ENCODE measurements at places on chromosomes 16 and 17.

- DNase-seq: no peak
These were observed 64.7 kb downstream of the ABCC12 start for GRCh38 chr16:48091117-48091516.

- DNase-seq: no peak
These were observed 17.7 kb downstream of the NUBP1 start for GRCh38 chr16:10761373-10761772.

DNA sequence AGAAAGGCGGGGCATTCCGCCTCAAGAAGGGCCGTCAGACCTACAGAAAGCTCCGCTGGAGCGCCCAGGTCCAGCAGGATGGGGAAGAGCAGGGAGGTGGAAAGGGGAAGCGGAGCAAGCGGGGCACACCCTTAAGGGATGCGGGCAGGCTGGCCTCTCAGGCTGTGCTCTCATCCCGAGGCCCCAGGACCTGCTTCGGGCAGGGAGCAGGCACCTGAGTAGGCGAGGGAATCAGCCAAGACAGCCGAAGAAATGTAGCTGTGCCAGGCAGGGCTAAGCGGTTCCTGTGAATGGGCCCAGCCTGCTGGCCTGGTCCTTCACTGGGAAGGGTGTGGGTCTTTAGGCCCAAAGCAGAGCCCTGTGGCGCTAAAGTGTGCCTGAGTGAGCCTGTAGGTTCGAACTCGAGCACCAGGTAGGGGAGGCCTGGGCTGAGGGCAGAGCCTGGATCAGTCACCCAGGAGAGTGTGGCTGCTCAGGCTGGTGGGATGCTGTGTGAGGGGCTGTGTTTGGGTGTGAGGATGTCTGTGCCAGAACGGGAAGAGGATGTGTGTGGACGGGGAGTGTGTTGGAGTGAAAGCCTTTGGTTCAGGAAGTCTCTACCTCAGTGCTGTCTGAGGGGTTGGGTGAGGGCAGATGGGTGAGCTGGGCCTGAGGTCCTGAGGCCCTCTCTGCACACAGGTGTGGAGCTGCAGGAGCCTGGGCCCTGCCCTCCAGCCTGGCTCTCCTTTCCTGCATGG lies 3.3 kb downstream of the TBX4 start:
- no peak for DNase-seq

DNA sequence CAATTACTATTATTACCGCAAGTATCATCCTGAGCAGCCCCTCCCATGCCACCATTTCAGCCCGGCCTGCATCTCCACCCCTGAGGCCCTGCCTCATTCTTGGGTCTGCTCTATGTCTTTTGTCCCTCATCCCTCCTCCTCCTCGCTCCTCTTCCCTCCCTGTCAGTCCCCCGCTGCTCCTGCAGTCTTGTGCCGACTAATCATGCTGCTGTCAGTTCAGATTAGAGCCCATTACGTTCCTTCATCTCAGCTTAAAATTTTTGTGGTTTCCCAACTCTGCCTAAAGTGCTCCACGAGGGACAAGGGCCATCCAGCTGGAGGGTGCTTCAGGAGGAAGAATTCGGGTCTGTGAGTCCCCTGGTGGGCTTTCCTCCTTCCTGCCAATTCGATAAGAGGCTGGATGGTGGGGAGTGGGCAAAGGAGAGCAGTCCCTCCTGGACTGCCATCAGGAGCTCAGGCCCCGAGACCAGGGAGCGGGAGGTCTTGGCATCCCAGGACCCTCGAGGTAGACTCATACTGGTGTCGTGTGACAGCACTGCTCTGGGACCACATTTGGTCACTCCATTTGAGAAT lies 32.9 kb upstream of the GOSR2 start:
- DNase-seq: no peak

DNA sequence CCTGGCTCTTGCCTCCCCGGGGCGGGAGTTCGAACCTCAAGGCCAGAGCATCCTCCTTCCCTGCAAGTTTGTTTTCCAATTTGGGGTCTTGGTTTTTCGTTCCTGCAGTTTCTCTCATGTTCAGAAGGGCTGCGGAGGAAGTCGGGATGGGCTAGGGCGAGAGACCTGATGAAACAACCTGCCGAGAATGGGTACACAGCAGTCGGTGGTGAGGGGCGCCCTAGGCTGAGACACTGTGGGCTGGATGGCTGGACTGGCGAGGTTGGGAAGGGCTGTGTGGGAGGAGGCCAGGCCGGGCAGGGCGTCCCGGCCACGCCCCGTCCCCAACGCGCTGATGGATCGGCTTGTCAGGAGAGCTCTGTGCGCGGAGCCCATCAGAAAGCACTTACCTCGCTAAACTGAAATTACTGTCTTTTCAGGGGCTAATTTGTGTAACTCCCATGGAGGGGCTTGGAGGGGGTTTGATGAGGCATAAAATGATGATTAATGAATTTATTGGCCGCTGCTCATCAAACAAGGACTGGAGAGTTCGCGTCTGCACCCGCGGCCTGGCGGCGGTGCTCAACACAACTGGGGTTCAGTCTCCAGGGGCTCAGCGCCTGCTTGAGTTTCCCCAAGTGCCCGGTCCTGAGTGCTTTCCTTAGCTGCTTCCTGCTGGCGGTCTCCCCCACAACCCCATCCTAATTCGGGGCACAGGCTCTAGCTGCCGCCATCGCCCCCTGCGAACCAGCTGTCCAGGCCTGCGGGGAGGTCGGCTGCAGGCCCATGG lies 9.0 kb downstream of the IRX5 start:
- DNase-seq: no peak

GRCh38 chr17:51103451-51103850 lies 17.2 kb downstream of the SPAG9 start:
- DNase-seq: no peak

- peak; percentile 55 for DNase-seq
These were observed 18.1 kb upstream of the TMEM98 start for GRCh38 chr17:32909787-32910369.

DNA sequence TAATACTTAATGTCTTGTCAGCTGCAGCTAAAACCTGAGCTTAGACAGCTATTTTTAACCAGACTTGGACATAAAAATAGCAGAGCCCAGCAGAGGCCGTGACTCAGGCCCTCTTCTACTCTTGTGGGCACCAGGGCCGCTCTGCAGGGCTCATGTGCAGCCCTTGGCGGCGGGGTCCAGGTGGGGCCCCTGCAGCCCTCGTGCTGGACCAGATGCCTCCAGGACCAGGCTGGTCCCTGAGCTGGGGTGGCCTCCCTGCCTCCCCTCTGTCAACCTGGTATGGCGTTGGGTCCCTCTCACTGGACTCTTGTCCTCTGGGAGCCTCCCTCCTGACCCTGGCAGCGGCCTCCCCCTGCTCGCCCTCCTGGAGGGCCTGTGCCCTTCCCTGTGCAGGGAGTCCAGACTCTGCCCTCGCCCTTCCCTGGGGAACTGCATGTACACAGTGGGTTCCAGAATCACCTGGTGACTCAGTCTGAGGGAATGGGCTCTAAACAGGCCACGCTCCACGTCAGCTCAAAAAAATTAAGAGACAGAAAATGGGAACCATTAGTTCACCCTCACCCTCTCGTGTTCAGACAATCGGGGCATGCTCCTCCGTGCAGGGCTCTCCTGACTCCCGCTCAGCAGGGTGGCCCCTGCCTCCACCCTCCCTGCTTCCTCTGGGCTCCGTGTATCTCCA lies 9.7 kb downstream of the CDK5R1 start:
- no peak for DNase-seq

DNA sequence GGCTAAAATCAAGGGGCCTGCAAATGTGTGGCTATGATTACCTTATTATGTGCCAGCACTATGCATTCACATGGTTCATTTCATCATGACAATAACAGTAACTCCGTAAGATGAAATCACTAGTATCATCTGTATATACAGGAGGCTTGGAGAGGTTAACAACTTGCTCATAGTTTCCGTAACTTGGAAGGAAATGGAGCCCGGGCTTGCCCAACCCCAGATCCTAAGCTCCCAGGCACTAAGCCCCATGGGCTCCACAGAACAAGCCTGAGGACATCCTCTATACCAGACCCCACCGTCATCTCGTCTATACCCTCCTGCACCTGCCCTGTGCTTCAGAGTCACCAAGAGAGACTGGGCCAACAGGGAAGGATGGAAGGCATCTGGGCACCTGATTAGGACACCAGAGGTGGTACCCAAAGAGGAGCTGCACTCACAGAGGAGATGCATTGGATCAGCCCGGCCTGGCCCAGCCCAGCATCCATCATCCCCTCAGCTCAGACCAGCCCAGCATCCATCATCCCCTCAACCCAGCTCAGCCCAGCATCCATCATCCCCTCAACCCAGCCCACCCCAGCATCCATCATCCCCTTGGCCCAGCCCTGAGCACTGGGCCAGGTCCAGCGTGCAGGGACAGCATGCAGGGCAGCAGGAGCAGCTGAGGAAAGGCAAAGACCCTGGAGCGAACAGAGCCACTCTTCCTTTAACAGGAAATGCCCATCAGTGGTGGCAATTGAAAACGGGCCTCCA lies 28.5 kb downstream of the NSMCE1 start:
- DNase-seq: no peak

DNA sequence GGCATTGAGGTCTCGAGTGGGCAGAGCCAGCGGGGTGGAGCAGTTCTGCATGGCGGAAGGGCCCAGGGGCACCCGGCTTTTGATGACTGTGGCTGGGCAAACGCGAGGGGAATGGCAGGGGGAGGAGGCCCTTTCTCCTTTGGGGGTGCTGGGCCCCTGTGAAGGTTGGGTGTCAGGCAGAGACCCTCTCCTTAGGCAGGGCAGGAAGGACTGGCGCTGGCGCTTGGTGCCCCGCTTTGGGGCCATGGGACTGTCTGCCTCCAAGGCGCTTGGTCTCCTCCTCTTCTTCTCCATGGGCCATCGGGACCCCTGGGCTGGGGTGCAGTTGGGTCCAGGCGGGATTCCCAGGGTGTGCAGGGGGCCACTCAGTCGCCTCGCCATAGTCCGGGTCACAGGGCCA lies 12.8 kb upstream of the GFAP start:
- no peak for DNase-seq

DNA sequence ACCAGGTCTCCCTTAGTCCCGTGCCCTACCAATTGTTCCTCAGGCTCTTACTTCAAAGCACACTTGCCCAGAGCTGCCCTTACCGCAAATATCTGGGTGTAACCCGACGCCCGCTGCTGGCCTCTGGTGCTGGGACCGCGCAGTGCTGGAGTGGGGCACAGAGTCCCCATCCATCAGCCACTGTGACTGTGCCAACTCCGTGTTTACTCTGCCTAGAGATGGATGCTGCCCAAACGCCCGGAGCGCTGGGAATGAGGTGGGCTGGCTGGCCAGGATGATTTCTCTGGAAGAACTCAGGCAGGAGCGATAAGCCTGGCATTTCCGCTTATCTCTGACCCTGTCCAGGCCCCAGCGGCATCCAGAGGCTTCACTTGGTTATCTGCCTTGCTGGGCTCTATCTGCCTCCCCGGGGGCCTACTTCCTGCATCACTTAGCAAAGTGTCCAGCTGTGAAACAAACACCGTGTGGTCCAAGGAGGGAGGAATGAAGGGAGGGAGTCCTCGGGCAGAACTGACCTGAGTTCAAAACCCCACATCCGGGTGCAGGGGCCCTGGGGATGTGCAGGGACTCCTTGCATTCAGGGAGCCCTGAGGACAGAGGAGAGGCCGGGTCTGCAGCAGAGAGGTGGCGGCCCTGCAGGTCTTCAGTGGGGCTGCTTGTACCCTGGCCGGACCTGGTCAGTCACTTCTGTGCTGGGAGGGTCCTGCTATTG lies 9.4 kb upstream of the MYLK3 start:
- DNase-seq: peak; percentile 81

DNA sequence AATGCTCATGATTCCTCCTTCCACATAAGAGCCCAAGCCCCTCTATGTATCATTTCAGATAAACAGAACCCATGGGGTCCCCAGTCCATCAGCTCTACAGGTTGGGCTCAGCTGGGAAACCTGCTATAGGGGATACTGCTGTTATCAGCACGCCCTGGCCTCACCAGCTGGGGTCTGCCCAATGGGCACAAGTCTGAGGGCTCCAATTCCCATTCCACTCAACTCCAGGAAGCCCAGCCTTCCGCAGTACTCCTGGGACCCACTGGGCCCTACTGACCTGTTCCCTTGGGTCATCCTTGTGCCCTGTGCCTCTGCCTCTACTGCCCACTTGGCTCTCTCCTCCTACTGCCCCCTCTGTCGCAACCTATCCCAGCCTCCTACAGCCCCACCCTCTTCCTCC lies 16.2 kb upstream of the XYLT2 start:
- no peak for DNase-seq

- DNase-seq: no peak
These were observed 59.9 kb downstream of the BEAN1 start for GRCh38 chr16:66486773-66487579.

- DNase-seq: peak; percentile 89
These were observed 313.7 kb downstream of the MAF start for GRCh38 chr16:79286646-79287423.

GRCh38 chr16:72760581-72760980 lies 287.3 kb downstream of the ZFHX3 start:
- no peak for DNase-seq

DNA sequence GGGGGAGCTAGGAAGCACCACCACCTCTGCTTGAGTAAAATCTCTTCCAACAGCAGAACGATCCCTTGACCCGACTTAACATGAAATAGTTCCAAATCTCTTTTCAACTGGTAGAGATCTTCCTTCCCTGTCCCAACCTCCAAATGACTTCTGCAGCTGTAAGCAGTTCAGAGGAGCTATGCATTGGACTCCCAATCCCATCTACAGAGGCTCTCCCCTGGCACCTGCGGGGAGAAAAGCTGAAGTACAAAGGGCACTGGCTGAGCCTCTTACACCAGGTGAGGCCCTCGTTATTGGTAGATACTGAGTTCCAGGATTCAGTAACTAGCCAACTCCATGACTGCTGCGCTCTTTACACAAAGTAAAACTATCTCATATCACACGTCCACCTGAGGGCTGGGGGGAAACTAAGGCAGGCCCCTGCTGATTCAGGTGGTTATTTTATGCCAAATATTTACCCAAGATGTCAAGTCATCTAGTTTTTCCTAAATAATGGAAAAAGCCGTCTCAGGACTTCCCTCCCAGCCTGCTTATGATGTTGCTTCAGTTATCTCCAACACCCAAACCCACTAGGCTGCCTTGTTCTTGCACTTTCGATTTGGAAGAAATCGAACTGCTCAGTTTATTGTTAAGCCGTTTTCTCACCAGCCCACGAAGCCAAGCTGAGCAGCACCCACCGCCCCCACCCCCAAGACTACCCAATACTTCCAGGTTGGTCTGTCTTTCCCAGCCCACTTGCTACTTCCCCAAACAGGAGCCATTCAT lies 3.2 kb downstream of the ACTG1 start:
- no peak for DNase-seq

DNA sequence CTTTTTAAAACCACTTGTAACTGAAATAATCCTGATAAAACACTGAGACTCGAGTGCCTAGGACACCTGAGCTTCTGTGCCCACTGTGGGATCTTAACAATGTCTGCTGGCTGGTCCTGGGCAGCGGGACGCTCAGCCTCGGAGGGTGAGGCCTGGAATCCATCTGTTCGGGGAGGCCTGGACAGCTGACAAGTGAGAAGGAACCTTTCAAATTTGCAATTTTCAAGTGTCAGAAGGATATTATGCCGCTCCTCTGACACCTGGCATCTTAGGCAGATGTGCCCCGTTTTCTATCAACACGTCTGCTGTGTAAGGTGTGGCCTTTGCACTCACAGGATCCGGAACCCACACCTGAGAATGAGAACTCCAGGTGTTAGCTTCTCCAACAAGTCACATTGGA lies 33.1 kb upstream of the C16orf78 start:
- no peak for DNase-seq

- no peak for DNase-seq
These were observed 58.2 kb upstream of the DLX4 start for GRCh38 chr17:49910858-49911204.

GRCh38 chr17:57401556-57402488 lies 145.5 kb downstream of the MSI2 start:
- no peak for DNase-seq

Measured in NCI-H1105 (cell line).